ENCODE measurements at places on chromosomes 1 and 21.
A peak's percentile ranks its signal among the peaks of the same experiment; 100 is the strongest.

DNA sequence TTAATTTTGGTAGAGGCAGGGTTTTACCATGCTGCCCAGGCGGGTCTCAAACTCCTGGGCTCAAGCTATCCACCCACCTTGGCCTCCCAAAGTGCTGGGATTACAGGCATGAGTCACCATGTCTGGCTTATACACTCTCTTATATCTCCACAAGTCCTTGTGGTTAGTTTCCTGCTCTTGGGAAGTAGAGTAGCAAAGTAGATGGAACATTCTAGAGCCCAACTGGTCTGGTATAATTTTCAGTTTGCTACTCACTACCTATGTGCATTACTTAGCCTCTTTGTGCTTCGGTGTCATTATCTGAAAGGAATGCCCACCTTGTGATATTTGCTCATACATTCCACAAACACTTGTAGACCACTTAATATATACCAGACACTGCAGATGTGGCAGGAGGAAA lies 96.6 kb upstream of the IPO9 start:
- DNase-seq, result no peak

- no peak for DNase-seq
Observed at GRCh38 chr1:30368651-30369240, 354.6 kb downstream of the MATN1 start.

DNA sequence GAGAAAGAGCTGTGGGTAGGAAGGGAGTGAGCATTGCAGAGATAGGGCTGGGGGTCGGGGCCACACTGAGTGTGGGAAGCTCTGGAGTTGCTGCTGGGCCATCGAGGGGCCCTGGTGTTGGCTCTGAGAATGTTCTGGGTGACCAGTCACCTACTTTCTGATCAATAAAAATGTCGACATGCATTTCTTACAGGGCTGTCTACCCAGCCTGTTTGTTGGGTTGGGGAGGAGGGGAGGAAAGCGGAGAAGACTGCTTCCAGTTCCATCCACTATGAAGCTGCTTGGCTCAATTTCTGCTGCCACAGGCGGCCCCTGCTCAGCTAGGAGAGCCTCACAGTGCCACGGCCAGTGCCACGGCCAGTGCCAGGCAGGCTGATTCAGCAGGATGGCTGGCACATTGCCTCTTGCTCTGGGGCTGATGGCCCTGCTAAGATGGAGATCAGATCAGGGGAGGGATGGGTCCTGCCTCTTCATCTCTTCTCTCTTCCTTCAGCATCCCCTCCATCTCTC lies 3.0 kb upstream of the PADI3 start:
- DNase-seq, result no peak

GRCh38 chr1:31836638-31837037 lies 20.8 kb upstream of the SPOCD1 start:
- no peak for DNase-seq

GRCh38 chr1:216910081-216910840 lies 187.0 kb upstream of the ESRRG start:
- DNase-seq, result no peak

DNA sequence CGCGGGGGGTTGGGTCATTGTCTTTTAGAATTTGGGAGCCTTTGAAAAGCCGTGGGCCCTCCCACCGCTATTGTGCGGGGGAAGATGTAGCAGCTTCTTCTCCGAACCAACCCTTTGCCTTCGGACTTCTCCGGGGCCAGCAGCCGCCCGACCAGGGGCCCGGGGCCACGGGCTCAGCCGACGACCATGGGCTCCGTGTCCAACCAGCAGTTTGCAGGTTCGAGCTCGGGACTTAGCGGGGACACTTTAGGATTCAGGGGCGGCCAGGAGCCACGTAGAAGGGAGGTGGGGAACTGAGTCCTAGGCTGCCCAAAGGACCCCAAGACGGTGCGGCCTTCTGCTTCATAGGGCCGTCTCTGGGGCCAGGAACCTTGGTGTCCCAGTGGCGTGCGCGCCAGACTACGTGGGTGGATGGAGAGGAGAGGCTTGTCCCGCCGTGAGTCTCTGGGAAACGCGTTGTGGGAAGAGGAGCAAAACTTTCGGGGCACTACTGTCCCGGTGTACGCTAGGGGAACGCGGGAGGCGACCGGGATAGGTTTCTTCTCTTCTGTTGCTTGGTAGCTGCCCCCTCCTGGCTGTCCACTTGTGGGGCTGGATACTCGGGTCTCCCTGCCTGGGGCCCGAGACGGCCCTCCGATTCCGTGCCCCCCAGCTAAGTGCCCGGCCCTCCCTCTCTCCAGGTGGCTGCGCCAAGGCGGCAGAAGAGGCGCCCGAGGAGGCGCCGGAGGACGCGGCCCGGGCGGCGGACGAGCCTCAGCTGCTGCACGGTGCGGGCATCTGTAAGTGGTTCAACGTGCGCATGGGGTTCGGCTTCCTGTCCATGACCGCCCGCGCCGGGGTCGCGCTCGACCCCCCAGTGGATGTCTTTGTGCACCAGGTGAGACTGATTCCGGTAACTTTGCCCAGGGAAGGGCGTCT lies at the start of gene LIN28A:
Gene LIN28A (plus strand): TSS at position 112 of the 918 bp plus-strand sequence. CDS start 75 bp downstream, at position 187.
- no peak for DNase-seq

- no peak for DNase-seq
Observed at GRCh38 chr1:168972887-168973286, 133.6 kb upstream of the ATP1B1 start.

DNA sequence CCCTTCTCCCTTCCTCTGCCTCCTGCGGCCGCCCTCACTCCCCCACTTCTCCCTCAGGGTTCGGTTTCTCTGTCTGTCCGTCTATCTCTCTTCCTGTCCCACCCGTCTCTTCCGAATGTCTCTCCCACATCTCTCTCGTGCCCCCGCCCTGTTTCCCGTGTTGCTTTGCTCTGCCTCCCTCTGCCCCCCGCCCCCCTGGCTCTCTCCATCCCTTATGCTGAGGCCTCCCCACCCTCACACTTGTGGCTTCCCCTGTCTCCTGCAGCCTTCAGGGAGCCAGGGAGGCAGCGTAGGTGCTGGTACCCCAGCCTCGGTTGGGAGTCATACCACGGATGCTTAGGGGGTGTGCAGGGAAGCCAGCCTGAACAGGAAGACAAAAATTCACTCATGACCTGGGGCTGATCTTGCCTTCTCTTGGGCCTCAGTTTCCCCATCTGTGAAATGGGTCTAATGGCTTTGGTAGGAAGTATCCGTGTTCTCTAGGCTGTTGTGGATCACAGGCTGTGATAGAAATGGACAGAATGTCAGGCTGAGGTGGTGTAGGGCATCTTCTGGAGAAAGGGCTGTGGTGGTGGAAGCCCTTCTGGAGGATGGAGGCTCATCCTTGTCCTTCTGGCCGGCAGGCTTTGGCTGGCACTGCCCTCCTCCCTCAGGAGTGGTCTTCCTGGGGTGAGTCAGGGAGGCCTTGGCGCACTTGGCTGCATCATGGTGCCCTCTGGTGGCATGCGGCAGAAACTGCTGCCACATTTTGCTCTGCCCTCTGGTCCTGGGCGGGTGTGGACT lies 55.5 kb downstream of the FOXO6 start:
- peak; percentile 30 for DNase-seq

GRCh38 chr1:92957030-92957734 lies 4.1 kb downstream of the DIPK1A start:
- no peak for DNase-seq

DNA sequence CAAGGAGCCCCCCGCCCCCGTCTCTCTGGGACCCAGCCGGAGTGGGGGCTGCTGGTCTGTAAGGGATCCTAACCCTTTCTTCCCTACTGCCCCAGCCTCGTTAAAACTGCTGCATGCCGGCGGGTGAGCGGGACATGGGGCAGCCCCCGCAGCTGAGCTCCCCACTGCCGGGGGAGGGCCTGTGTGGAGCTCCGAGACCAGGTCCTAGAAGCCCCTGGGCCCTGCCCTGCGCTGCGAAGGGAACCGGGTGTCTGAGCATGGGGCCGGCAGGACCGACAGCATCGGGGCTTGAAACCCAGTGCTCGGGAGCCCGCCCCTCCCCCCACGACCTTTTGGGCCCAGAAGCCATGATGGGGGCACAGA lies 9.2 kb upstream of the COL6A1 start:
- no peak for DNase-seq

DNA sequence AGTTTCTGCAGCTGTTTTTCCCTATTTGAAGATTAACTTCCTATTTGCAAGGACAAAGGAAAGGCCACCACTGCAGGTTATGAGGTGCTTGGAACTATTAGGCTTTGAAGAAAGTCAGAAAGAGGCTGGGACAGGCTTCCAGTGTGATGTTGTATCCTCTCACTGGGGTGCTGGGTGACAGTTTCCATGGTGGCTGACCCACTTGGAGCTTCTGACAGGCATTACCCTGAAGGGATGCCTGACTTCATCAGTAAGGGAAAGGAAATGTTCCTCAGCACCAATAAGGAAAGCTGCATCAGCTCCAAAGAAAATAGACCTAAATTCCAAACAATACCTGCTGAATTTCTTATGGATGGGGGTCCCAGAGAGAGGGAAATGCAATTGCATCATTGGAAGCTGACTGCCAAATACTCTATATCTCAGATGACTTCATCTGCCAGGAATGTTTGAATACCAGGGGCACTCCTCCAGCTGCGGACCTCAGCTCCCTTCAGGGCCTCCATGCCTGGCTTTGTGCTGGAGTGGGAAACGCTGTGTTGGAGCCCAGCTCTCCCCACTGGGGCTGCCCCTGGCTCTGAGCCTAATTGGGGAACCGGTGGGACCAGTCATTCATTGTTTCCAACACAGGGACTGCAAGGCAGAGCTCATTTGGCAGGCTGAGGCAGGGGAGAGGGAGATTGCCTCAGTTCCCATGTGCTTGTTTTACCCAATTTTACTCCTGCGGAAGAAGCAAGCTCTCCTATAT lies 76.6 kb downstream of the RGL1 start:
- DNase-seq, result no peak

DNA sequence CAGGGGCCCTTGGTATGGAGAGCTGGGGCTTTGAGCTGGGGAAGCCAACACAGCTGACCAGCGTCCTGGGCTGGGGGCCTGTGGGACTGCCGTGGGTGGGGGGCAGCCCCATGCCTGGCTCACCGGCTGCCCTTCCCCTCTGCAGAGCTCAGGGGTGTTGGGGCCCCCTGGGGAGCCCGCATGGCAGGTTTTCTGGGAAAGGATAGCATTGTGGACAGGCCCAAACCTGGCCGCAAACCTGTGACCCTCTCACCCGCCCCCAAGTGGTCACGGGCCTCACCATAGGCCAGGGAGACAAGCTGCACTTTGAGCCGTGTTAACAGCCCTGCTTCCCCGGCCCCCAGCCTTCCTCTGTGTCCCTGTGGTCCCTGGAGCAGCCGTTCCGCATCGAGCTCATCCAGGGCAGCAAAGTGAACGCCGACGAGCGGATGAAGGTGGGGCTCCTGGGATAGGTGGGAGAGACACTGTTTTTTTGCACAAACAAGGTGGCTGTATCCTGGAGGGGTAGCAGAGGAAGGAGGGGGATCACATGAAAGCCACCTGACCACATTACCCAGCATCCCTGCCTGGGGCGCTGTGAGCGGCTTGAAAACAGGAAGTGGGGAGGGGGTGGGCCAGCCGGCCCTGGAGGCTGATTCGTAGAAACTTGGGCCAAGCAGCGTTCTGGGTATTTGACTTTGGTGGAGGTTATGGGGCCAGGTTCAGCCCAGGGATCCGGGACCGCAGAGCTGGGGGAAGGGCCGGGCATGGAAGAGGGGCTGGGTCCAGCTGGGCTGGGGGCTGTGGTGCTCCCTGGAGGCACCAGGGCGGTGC lies 65.9 kb downstream of the PIK3CD start:
- DNase-seq, result peak; percentile 75

DNA sequence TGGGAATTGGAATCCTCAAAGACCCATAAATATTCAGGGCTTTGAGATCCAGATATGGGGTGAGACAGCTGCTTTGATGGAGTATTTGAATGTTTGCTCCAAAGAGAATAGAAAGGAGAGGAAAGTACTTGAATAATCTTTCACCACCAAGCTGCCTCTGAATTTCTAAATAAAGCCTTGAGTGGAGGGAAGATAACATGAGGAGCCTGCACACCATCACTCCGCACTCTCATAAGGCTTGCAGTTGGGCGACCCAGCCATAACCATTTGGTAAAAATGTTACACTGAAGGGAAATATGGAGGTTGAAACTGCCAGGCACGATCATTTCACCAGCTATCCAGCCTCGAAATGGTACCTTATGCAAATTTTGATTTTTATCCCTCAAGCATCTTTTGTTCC lies 38.4 kb downstream of the VCAM1 start:
- DNase-seq, result no peak

DNA sequence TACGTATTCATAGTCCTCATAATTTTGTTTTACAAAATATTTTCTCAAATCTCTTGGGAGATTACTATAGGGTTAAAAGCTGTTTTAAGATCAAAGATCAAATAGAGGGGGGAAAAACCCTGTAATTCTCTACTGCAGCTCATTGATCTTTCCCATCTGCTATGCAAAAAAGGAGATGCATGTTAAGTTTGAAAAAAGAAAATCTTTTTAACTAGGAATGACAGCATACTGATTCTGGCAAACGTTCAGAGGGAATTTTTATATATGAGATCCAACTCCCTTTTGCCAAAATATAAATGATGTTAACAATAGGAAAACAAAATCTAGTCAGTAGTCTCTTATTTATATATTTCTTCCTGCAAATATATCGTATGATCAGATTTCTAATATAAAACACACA lies 69.1 kb downstream of the SMYD3 start:
- no peak for DNase-seq

- no peak for DNase-seq
Observed at GRCh38 chr1:9145714-9146113, 16.8 kb upstream of the GPR157 start.

GRCh38 chr21:31132574-31133242 lies 94.4 kb upstream of the KRTAP19-8 start:
- DNase-seq, result peak; percentile 10

DNA sequence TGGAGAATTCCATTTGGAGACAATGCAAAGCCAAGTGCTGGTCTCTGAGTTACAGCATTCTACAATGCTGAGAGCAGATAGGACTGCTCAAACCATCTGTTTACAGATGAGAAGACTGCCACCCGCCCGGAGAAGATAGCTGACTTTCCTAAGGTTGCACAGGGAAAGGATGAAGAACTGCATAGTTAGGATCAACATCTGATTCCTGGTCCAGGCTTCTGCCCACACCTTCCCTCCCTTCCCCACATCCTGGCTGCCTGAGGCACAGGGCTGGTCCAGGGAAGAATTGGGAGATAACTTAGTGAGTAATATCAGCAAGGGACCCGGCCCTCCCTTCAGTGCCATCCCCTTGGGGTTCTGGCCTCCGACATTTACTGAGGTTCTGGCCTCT lies 2.0 kb downstream of the SERINC2 start:
- no peak for DNase-seq
